CD4-positive, alpha-beta T cell treated with Interleukin-4 for 4 hours (primary cell): ENCODE measurements at places on chromosomes 6 and 20.

GRCh38 chr6:135858931-135859330, 7.4 kb downstream of the PDE7B start:
- DNase-seq, result no peak

DNA sequence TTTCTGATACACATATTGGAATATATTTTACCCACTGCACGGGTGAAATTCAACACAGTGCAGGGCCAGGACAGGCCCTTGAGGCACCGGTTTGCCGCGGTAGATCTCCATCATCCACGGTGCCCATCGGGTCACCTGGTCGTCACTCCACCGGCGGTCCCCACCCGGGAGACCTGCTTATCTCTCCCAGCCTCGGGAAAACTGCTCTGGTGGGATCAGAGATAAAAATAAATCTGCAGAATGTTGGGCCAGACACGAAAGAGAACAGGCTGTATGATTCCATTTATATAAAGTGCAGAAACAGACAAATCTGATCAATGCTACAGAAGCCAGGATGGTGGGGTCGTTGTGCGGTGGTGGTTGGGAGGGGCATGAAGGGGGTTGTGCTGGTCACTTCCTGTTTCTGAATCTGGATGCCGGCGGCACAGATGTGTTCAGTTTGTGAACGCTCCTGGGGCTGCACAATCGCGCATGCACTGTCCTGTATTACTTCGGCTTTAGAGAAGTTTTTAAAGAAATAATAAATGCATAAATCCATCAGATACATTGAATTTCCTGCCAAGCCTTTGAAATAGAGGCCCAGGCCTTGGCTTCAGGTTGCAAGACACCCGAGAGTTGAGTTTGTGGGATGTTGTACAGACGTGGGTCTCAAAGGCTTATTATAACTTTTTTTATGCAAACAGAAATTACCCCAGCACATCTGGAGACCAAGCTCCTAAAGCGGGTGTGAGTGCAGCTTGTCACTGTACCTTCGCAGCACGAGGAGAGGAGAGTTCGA, 54.3 kb downstream of the ANKRD60 start:
- DNase-seq, result no peak

DNA sequence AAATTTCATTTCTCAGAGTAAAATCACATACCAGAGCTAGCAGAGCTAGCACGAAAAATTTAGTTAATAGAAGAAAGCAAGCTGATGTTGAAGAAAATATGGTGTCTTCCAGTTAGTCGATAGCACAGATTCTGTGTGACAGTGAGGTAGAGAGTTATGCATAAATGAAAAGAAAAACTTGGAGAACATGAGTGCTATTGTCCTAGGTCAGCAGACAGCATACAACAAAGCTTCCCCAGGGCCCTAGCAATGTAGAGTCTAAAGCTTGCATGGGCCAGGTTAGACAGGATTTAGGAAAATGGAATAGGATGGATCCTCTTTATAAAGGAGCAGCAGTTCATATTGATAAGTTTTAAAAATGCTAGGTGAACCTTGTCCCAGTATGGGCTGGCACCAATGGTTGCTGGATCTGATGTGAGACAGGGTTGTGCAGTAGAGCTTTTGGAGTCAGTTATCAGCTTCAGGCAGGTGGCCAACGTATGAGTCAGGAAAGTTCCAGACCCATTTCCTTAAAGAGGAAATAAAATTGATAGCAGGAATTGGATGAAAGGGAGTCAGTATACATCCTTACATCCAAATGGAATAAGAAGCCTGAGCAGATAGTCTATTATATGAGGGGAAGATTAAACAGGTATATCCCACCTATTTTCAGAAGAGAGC, 277.2 kb downstream of the FRK start:
- no peak for DNase-seq

GRCh38 chr6:168671863-168672546, 231.0 kb downstream of the SMOC2 start:
- DNase-seq, result no peak

DNA sequence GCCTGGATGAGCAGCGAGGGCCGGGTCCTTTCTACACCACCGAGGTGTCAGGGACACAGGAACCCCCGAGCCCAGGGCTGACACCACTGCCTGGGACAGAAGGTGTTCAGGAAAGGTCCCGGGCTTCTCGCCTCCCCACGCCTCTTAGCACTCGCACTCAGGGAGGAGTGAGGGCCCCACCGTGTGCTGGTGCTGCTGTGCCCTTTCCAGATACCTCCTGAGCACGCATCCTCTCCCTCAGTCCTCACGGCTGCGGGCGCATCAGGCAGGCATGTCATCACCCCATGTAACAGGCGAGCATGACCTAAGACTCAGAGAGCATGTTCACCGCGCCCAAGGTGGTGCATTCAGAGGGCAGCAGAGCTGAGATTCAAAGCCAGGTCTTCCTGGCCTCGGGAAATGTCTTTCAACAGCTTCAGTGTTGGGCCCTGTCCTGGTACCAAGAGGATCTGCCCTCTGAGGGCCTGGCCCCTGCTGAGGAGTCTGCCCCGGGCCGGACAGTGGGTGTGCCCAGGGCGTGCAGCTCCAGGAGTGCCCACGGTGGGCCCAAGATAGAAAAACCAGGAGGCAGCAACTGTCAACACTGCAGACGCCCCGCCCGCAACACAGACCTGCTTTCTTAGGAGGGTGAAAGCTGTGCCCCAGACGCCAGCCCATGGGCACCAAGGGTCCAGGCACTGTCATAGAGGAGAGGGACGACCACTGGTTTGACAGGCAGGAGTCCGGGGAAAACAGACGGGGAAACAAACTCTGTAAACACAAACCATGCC, 29.2 kb downstream of the TGM2 start:
- no peak for DNase-seq

- no peak for DNase-seq
These were observed 135.6 kb downstream of the UNC5CL start for GRCh38 chr6:40903456-40903855.

DNA sequence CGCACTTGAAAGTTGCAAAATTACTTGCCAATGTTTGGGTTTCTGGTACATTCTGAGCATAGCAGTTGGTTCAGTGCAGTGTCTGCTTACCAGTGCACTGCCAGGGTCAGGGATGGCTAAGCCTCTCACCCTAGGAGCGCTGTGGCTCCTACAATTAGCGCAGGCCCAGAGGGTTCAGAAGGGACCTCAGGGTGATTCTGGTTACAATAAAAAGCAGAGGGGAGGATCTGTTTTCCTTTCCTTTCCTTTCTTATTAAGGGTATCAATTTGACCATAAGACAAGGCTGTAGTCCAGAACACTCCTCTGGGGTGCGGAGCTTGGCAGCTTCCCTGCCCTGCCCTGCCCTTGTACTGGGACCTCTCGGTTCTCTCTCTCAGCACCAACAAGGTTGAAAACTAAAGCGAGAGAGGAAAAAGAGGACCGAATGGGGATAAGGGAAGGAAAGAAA, 2.6 kb downstream of the MAFB start:
- no peak for DNase-seq

GRCh38 chr6:14380086-14380820, 262.7 kb downstream of the CD83 start:
- DNase-seq, result no peak

DNA sequence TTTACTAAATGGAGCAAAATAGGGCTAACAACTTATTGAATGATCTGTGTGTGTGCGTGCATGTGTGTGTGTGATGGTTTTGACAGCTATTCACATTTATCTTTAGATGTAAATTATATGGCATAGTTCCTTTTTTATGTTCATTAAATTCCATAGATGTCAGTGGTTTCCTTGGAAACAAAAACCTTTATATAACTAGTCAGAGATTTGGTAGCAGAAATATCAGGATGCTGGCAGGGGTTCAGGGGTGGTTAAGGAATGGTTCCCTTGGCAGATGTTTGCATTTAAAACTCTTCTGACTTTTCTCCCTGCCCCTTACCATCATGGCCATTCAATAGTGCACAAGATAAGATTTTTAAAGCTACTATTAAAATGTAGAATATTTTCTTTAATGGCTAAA, 256.6 kb downstream of the PLCB1 start:
- DNase-seq, result no peak
